ENCODE measurements at places on chromosomes 12 and 14.

GRCh38 chr14:89493877-89494634 lies 77.0 kb upstream of the FOXN3 start:
- peak; percentile 90 for DNase-seq

DNA sequence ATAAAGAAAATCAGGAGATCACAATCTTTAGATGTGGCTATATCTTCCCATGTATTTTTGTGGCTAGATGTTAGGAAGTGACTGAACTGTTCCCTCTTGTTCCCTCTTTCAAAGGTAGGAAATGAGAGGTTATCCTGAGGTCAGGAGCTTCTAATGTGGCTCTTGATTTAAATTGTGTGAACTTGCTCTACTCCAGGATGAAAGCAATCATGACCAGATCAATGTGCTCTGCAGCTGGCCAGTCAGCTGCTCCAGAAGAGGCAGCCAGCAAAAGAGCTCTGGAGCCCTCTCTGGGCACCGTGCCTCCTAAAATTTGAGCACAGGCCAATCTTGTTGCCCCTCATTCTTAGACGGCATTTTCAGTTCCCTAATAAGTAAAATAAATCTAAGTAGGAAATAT lies 32.0 kb downstream of the CDK17 start:
- DNase-seq = no peak

DNA sequence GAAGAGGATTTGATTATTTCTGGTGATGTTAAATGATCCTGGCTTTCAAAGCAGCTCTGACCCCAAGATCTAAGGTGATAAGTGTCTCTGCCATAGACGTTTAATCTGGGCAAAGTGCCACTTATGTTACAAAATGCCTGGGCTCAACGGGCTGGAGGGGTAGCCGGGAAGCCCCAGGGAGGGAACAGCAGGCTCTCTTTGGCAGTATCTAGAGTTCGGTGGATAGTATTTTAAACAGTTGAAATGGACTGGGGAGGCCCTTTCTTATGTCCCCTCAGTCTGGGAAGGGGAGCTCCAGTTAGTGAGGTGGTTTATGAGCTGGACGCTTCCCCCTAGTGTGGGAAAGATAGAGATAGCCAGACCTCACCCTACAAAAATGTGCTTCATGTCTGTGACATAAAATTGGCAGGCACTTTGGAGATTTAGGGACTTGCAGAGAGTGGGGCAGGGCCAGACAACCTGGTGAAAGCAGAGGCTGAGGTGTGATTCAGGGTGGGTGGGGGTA lies 5.5 kb upstream of the HOXC11 start:
- no peak for DNase-seq

GRCh38 chr12:20657496-20657895 lies 37.6 kb upstream of the SLCO1C1 start:
- no peak for DNase-seq

DNA sequence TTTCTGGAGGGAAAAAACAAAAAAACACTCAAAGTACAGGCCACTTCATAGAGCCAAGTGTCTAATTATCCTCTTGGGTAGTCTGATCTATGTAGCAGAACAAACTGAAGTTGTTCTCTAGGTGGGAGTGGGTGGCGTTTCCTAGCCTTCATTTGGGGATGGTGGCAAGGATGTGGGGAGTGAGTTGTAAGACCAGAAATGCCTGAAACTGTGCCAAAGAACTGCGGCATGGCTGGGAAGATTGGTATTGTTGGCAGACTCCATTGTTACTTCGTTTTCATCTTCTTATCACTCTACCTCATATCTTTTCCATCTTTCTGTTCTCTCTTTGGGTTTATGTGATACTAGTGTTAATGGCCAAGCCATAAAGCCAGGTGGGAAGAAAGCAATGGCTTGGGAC lies 177.3 kb upstream of the DDHD1 start:
- no peak for DNase-seq

DNA sequence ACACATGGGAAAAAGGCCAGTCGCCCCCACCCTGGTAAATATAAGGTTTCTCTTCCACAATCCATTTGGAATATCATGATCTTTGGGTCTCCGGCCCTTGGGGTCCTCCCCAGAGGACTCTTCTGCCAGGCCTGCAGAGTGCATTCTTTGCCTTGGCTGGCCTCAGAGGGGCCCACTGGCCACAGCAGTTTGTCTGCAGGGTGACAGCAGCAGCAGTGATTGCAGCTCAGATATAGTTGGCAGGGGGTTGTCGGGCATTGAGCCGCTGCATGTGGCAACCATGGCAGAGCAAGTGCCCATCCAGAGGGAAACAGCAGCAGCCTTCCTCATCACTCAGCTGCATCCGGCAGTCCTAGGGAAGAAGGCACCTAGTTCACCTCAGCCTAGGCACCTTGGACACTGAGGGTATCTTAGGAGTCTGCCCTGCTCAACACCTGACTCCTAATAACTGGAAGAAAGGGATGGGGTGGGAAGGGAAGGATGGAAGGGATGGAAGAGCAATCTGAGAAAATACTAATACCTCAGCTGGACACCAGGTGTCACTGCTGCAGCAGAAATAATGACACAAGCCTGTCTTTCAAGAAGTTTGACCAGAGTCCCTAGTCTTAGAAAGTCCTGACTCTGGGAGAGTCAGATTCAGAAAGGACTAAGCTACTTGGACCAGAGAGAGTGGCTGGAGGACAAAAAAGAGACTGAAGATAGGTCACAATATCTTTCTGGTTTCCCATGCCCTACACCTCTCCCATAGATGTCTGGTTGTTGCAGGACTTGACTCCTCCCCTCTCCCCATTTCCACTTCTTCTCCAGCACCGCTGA lies 8.9 kb downstream of the AJUBA start:
- DNase-seq = peak; percentile 68

DNA sequence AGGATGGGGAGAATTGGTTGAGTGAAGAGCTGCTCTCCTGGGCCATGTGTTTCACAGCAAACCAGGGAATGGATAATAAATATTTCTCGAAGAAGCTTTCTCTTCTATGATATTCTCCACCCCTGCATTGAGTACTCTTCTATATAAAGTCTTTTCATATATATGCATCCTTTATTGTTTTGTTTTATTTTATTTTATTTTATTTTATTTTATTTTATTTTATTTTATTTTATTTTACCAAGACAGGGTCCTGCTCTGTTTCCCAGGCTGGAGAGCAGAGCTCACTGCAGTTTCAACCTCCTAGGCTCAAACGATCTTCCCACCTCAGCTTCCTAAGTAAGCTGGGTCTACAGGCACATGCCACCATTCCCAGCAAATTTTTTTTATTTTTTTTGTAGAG lies 85.8 kb downstream of the SCN8A start:
- DNase-seq = no peak

- DNase-seq = peak; percentile 24
Observed at GRCh38 chr14:60722357-60723115, 1.6 kb downstream of the SIX4 start.

GRCh38 chr12:108515916-108516315 lies 839 bp downstream of the FICD start:
- DNase-seq = no peak

DNA sequence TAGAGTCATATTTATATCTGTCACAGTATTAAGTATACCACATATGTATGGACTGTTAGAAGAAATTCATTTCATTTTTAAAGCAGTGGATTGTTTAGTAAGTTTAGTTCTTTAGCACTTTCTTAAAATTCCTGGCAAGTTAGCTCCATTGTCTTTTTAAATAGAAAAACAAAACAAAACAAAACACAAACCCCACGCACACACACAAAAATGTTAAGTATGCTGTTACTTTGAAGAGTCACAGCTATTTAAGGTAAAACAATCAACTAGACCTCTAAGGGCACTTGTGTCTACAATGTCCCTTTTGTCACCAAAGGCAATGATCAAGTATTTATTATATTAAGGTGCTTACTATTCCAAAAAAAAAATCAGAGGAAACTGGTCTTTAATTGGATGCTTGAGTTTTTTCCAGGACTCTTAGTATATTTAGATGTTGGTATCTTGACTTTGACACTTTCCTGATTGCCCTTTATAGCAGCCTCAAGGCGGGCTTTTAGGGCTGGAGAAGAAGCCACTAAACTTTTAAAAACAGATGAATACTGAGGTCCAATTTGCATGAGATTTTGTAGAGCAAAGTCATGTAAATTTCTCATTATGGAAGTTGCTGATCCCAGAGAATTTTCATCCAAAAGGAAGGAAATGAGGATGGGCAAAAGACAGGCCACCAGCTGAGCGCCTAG lies 85.5 kb upstream of the HECTD1 start:
- DNase-seq = no peak

- DNase-seq = no peak
Observed at GRCh38 chr14:21965042-21965441, 291.4 kb upstream of the OR4E1 start.

- DNase-seq = peak; percentile 43
Observed at GRCh38 chr14:67837011-67837624, 17.5 kb downstream of the RAD51B start.

DNA sequence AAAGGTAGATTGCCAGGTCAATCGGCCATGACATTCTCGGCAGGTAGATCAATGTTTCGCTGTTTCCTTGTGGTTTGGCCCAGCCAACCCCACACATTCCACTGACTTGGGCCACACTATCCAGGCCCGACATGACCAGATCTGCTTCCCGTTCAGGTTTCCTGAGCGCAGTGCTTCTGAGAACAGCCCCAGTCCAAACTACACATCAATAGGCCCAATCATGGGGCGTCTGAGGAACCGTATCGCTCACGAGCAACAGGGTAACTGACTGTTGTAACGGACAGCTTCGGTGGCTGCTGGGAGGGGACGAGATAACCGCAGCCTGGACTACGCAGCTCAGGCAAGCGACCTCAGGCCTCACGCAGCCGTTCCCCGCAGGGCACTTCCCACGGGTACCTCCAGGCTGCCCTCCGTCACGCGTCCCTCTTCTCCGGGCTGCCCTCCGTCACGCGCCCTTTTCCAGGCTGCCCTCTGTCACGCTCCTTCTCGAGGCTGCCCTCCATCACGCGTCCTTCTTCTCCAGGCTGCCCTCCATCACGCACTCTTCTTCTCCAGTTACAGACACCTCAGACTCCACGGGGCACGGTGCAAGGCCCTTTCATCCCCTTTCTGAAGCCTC lies 14.7 kb downstream of the ZNF605 start:
- DNase-seq = no peak

DNA sequence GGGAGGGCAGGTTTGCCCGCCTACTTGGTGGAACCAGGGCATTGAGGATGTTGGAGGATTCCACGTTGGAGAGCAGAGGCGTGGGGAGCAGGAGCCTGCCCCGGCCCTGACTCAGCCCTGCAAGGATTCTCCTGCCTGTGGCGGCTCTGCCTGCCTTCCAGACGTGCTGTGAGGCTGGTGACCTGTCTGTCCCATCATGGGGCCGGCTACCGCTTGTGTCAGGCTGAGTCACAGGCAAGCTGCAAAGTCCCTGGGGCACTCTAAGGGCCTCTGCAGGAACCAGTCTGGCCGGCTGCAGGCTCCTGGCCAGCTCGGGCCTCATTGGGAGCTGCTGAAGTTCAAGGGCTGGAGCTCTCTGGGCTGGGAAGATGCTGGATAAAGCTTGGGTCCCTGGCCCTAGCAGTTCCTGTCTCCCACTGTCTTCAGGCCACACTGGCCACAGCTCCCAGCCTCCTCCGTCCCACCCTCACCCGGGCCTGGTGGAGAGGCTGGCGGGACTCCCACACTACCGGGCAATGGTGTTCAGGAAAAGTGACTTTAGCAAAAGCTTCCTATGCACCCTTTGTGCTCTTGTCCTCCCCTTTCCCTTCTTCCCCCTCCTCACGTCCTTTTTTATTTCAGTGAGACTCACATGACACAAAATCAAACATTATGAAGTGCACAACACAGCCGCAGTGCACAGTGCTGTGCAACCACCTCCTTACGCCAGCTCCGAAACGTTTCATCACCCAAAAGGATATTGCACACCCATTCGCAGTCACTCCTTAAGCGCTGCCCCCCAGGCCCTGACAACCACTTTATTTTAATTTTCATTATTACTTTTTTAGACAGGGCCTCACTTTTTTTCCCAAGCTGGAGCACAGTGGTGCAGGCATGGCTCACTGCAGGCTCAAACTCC lies 22.0 kb upstream of the ULK1 start:
- DNase-seq = no peak

GRCh38 chr12:76544601-76545261 lies 14.8 kb downstream of the OSBPL8 start:
- no peak for DNase-seq

DNA sequence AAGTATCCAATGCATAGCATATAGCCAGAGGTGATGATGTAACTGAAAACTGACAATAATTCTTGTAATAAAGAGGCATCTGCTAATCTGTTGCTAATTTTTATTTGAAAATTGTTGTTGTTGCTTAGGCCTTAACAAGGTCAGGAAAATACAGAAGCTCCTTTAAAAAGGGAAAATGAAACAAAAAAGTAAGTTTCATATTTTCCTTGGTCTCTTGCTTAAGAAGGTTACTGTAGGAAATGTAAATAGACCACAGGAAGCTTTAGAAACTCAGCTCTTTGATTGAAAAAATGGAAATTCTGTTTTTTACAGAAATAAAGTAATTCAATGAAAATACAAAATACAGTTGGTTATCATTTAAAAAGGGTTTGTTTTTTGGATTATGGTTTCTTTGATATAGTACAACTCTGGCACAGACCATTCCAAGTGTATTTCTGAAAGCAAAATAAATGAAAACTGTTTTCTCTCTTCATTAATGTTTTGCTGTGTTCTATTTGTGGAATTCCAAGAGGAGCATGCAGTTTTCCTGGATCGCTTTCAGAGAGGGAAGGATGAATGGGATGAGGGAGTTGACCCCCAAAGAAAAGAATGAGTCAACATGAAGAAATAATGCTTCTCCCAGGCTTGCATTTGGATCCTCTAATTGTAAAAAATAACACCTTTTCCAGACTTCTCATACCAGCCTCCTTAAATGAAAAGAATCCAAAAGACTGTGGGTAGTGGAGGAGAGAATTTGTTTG lies 398.0 kb upstream of the FAR2 start:
- no peak for DNase-seq

GRCh38 chr14:36021591-36022320 lies 154.8 kb downstream of the PTCSC3 start:
- no peak for DNase-seq

- peak; percentile 64 for DNase-seq
Observed at GRCh38 chr14:91250912-91251311, 6.4 kb upstream of the GPR68 start.

DNA sequence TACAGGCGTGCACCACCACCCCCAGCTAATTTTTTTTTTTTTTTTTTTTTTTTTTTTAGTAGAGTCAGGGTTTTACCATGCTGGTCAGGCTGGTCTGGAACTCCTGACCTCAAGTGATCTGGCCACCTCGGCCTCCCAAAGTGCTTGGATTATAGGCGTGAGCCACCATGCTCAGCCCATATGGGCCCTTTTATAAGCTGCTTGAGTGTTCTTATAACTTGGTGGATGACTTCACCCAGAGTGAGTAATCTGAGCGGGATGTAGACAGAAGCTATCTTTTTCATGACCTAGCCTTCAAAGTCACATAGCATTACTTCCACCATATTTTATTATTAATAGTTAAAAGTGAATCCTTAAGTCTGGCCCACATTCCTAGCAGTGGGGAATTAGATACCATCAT lies 16.4 kb downstream of the BBOF1 start:
- no peak for DNase-seq

GRCh38 chr12:94192506-94192905 lies 44.1 kb downstream of the PLXNC1 start:
- DNase-seq = no peak

Measured in G401 (cell line).